Aorta (tissue), 5 donors: ENCODE measurements at places on chromosomes 4 and X. TPM values are rescaled to one million over a fixed set of nuclear protein-coding genes. Genes with fewer than 3 reads are reported as not detected.

- DNase-seq: no peak
These were observed 219.6 kb downstream of the GRXCR1 start for GRCh38 chr4:43112139-43112538.

DNA sequence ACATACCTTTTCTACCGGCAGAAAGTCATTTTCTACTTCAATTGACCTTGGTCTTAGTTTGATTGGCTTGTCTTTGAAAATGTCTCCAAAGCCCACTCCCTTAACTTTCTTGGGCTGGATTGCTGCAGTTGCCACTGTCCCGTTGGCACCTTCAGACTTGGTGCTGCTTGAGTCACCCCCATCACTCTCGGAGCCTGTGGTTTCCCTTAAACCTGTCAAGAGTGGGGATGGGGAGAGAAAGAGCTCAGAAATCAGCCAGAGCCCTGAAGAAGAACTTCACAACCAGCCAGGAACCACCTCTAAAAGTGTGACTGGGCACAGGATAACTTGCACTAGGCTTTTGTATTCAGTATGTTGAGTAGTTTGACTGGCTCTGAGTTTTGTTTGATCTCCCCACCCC lies 168.5 kb upstream of the MAP3K15 start:
- no peak for DNase-seq

- peak; percentile 26 for DNase-seq
These were observed 13.7 kb upstream of the ADD1 start for GRCh38 chr4:2829933-2830451.

GRCh38 chr4:102862016-102862415 lies 6.8 kb upstream of the CISD2 start:
- DNase-seq: no peak

- peak; percentile 75 for DNase-seq
These were observed at the start of gene FSTL5 for GRCh38 chr4:162163892-162164759. Gene FSTL5 (minus strand): TSS chr4:162164000. CDS start chr4:162111396, 52,604 bp downstream.

- peak; percentile 10 for DNase-seq
These were observed 211.6 kb upstream of the DKK2 start for GRCh38 chr4:107247738-107248137.

DNA sequence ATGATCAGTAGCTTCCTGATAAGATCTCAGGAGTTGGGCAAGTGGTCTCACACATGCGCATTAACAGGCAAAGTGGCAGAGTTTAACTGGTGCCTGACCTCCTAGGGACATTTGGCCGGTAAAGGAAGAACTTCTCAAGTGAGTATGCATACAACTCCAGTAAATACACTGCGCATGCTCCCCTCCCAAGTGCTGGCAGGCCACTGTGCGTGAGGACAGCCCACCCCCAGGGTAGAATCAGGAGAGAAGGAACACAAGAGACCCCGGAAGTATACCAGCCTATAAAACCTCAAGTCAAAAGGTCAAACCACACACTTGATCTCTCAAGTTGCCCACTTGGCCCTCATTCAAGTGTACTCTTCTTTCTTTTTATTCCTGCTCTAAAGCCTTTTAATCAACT lies 225.5 kb upstream of the ANKRD50 start:
- no peak for DNase-seq

- DNase-seq: peak; percentile 47
These were observed 84.5 kb upstream of the DKK2 start for GRCh38 chr4:107120661-107121060.

DNA sequence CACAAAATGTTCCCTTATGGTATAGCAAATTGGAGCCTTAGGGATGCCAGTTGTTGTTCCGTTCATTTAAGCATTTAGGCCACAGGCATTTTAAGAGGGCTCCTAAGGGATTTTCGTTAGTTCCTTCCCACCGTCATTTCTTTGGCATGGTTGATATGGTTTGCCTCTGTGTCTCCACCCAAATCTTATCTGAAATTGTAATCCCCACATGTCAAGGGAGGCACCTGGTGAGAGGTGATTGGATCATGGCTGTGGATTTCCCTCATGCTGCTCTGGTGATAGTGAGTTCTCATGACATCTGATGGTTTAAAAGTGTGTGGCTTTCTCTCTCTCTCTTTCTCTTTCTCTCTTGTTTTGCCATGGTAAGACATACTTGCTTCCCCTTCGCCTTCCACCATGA lies 104.1 kb downstream of the ASB9 start:
- DNase-seq: no peak

DNA sequence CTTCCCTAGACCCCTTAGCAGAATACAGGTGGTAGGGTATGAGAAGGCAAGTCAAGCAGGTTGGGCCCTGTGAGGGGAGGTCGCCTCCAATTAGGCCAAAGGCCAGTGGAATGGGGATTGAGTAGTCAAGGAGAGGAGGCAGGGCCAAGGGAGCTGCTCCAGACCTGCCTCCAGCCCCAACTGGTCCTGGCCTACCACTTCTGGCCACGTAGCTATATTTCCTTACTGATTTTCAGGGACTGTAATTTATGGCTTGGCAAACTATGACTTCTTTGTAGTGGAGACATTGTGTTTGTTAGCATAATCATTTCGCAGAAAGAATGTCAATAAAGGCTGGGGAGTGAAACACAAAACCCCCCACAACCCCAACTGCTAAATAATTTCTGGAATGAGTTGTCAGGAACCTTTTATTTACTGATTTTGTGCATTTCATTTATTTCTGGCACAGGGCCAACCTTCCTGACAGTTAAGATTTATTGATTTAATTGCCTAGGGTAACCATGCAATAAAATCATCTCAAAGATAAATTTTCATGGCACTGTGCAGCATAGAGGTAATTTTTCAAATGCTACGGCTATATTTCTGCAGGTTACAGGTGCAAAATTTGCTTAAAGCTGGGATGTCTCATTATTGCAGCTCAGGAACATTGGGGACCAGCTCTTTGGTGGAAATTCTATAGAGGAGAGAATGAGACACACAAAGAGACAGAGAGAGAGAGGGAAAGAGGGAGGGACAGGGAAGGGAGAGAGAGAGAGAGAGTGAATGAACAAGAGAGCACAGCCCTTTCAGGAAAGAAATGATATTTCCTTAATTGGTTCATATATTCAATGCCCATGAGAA lies 494.9 kb downstream of the IDS start:
- no peak for DNase-seq

DNA sequence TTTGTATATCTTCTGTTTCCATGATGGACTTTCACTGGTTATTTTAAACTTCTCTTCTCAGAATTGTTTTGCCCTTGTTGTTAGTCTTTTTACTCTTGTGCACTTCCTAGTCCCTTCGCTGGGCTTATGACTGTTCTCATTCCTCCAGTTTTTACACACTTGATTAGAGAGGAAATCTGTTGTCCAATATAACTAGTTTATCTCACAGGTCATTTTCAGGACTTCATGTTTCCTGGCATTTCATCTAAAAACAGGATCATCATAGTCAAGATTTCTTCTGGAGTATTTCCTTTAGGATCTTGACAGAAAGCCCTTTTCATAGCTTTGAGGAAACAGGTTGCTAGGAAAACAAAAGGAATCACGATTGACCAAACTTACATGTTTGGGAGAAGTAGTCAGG lies 3.0 kb downstream of the FNIP2 start:
- no peak for DNase-seq

- no peak for DNase-seq
These were observed 377.8 kb downstream of the KLHL4 start for GRCh38 chrX:87895421-87895820.

DNA sequence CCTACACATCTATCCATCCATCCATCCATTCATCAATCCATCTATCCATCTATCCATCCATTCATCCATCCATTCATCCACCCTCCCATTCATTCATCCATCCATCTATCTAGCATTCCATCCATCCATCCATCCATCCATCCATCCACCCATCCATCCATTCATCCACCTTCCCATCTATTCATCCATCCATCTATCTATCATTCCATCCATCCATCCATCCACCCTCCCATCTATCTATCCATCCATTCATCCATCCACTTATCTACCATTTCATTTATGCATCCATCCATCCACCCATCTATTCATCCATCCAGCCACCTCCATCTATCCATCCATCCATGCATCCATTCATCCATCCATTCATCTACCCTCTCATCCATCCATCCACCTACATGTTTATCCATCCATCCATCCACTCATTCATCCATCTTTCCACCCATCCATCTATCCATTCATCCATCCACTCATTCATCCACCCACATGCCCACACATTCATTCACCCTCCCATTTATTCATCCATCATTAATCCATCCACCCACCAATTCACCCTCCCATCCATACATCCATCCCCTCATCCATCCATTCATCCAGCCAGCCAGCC lies 258.5 kb downstream of the CRLF2 start:
- no peak for DNase-seq

- DNase-seq: no peak
These were observed 229.6 kb downstream of the PRDM5 start for GRCh38 chr4:120692964-120693363.

- DNase-seq: no peak
These were observed 65.5 kb upstream of the HS3ST1 start for GRCh38 chr4:11494232-11494631.

GRCh38 chrX:617401-617800 lies 13.2 kb upstream of the SHOX start:
- DNase-seq: no peak

DNA sequence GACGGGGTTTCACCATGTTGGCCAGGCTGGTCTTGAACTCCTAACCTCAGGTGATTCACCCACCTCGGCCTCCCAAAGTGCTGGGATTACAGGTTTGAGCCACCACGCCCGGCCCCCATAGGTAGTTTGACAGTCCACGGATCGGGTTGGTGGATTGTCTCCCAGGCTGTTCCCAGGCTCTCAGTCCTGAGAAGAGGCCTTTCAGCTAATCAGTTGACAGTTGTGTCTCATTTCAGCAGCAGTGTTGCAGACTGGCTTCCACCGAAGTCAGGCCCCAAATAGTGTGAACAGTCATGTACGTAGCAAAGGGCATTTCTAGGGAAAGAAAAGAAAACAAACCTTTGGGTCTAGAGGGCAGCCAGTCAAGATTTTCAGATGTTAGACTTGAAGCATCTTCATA lies 102.4 kb upstream of the TLR3 start:
- DNase-seq: no peak

GRCh38 chrX:130676861-130677260 lies 226.1 kb downstream of the ENOX2 start:
- DNase-seq: no peak

The ETDB gene
- not detected for total RNA-seq

The GAGE13 gene
- not detected for total RNA-seq

The ASB12 gene
- 0.39 TPM for total RNA-seq

The RBM46 gene
- not detected for total RNA-seq

The HERC6 gene
- 6.9 TPM for total RNA-seq

The F8 gene
- 24.2 TPM for total RNA-seq

- no peak for DNase-seq
These were observed 1050.8 kb downstream of the C4orf33 start for GRCh38 chr4:130146773-130147172.

DNA sequence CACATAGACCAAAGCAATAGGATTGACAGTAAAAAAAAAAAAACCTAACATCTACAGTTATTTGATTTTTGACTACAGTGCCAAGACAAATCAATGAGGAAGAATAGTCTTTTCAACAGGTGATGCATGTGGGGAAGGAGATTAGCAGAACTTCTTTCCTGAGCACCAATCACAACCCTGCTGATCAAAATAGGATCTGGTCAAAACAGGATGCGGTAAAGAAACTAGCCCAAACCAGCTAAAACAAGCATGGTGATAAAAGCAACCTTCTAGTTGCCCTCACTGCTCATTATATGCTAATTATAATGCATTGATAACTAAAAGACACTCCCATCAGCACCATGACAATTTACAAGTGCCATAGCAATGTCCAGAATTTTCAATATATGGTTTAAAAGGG lies 667.5 kb downstream of the GRXCR1 start:
- no peak for DNase-seq

DNA sequence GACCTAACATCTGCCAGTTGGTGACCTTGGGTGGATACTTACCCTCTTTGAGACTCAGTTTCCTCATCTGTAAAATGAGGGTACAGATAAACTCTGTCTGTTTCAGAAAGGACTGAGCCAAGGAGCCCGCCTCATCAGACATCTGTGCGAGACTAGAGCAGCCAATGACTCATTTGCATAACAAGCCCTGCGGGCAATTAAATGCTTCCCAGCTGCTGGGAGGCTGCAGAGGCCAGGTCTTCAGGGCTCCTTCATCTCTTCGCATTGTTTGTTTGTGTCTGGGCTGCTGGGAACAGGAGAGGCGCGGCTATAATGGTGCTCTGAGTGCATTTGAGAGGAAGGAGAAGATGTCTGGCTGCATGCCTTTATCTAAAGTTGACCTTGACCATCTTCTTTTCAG lies 85.0 kb downstream of the ADRA2C start:
- no peak for DNase-seq

The GC gene
- not detected for total RNA-seq

DNA sequence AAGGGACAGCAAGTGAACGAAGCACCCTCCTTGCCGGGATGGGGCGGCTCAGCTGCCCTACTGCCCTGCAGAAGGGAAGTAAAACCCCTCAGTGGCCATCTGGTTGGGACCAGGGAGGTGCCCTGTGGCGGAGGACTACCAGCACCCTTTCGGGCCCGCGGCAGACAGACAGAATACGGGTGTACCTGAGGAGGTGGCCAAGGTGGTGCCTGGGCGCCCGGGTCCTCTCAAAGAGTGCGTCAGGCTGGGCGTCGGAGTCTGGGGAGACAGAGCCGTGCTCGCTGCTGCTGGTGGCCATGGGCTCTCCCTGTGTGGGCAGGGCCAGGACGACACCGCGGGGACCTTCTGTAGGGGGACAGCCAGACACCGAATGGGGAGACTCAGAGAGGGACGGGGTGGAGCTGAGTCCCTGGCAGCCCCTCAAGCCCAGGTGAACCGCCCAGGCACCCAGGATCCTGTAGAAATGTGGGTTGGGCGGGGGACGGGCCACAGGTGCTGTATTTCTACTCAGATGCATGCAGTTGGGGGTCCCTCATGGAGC lies 29.7 kb downstream of the PDHA1 start:
- peak; percentile 76 for DNase-seq

GRCh38 chr4:24032371-24032989 lies 142.6 kb upstream of the PPARGC1A start:
- no peak for DNase-seq

- DNase-seq: no peak
These were observed 107.9 kb downstream of the CPEB2 start for GRCh38 chr4:15110120-15110571.

GRCh38 chr4:103719105-103719829 lies 518 bp downstream of the TACR3 start:
- no peak for DNase-seq

The NWD2 gene
- not detected for total RNA-seq
